DMS79 treated with DMSO at 0.1 percent for 48 hours (cell line): ENCODE measurements at places on chromosomes 3 and 15.

- no peak for DNase-seq
Measured at GRCh38 chr15:68313501-68314410, 36.2 kb downstream of the FEM1B start.

- DNase-seq, result no peak
Measured at GRCh38 chr3:127987309-127987995, 64.8 kb upstream of the SEC61A1 start.

- no peak for DNase-seq
Measured at GRCh38 chr3:102235679-102236078, 199.1 kb upstream of the ZPLD1 start.

DNA sequence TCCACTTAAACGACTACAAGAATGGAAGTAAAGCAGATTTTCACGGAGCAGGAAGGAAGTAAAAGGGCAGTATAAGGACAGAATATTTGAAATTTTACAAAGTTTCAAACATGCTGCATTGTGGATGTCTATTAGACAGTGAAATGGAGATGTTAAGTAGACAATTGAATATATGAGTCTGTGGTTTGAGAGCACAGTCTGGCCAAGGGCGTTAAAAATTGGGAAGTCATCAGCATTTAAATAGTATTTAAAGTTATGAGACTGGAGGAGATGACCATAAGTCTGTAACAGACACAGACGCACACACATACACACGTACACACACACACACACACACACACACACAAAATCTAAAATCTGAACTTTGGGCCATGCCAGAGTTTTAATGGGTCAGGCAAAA, 935.9 kb downstream of the EPHA3 start:
- DNase-seq, result no peak

GRCh38 chr3:152328841-152329240, 60.1 kb downstream of the MBNL1 start:
- DNase-seq, result no peak

DNA sequence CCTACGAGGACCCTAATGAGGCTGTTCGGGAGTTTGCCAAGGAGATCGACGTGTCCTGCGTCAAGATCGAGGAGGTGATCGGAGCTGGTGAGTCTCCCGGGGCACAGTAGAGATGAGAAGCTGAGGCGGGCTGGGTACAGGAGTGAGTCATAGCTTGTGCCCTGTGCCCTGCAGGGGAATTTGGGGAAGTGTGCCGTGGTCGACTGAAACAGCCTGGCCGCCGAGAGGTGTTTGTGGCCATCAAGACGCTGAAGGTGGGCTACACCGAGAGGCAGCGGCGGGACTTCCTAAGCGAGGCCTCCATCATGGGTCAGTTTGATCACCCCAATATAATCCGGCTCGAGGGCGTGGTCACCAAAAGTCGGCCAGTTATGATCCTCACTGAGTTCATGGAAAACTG, 17.9 kb downstream of the EPHB3 start:
- no peak for DNase-seq

GRCh38 chr15:69232144-69232543, 66.6 kb upstream of the PAQR5 start:
- no peak for DNase-seq

- no peak for DNase-seq
Measured at GRCh38 chr3:98772022-98772421, 8.9 kb downstream of the ST3GAL6 start.

DNA sequence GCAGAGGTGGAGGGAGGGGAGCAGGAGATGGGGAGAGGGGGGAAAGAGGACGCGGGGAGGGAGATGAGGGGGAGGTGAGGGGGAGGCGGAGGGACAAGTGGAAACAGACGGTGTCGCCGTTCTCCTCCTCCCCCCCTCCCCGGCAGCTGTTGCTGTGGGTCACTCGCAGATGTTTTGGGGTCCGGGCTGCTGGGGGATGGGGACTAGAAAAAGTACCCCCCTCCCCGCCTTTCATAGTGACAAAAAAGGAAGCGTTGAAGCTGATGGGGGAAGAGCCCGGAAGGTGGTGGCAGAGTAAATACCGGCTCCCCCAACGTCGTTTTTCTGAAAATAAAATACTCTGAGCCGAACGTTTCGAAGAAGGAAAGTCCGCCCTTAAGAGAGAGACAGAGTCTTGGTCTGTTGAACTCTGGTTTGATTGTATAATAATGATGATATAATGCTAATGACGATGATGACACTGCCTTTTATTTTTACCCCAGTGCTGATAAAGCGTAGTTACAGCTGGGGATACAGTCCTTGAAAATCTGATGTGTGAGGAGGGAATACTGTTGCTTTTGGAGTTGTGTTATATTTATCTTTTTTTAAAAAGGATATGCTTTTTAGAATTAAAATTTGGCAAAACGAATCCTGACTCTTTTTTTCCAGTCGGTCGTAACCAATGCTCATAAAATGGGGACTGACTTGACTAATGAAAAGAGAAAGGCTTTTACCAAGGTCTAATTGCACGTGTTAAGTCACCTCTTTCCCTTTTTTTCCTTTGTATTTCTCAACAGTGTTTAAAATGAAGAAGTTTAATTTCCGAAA, 993 bp downstream of the STXBP5L start:
- DNase-seq, result peak; percentile 48

DNA sequence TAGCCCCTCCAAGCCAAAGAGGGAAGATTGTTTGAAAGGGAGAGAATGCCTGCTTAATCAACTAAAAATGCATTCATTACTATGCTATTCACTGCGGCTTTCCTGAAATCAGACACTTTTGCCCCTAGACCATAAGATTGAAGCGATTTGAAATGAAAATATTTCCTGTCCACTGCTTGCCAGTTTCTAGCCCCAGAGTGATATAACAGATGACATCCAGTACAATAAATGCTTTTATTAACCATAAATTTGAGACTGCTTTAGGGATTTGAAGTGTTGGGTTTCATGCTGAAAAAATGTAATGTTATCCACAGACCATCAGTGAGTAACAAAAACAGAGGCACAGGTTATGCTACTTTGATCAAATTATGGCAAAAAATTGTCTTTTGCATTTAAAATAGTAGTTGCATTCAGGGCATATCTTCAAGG, 14.1 kb downstream of the IL17RD start:
- DNase-seq, result no peak

- DNase-seq, result no peak
Measured at GRCh38 chr3:78977073-78977472, 790.7 kb downstream of the ROBO1 start.

GRCh38 chr3:139597947-139598346, 58.4 kb upstream of the RBP1 start:
- no peak for DNase-seq

DNA sequence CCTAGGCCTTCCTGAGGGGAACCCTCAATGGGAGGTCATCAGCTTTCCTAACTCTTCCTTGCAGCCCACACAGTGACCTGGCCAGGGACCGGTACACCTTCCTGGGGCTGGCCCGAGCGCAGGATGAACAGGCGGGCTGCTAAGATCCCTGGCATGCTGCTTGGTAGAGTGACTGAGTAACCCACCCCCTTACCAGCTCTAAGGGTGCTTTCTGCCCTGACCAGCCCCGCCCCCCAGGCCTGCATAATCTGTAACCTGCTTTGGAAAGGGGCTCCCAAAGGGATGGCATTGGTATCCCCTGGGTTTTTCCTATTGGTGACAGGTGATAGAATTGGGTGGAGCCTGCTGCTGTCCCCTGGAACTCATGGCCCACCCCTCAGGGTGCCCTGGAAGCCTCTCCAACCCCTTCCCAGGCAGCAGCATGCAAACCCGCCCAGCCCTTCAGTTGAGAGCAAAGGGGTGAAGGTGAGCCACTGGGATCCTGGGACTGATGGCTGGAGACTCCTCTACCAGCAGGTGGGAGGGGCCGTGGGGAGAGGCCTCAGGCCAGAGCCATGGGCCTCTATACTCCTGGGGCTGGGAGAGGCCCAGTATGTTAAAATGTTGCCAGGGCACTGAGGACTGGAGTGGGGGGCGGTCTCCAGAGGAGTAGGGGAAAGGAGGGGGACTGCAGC, 11.1 kb upstream of the KIF7 start:
- no peak for DNase-seq

- DNase-seq, result no peak
Measured at GRCh38 chr3:172919297-172919683, 168.8 kb downstream of the ECT2 start.

- DNase-seq, result no peak
Measured at GRCh38 chr15:41024885-41025284, 71.6 kb downstream of the CHAC1 start.

DNA sequence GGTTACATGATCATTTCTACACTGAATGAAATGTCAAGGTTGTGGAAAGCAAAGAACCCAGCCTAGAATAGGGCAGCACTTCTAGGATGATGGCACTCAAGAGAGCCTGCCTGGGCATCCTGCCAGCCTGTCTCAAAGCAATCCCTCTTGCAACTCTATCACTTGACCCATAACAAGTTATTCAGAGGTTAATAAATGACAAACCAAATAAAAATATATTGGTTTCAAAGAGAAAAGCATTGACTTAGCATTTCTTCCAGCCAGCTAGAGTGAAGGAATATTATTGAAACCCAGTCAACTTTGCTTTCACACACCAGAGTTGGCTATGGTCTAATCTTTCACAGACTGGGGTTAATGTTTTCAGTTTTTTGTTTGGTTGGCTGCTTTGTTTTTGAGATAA, 214.6 kb upstream of the UBE2E2 start:
- DNase-seq, result no peak

- no peak for DNase-seq
Measured at GRCh38 chr15:91884606-91885005, 31.1 kb downstream of the SLCO3A1 start.

DNA sequence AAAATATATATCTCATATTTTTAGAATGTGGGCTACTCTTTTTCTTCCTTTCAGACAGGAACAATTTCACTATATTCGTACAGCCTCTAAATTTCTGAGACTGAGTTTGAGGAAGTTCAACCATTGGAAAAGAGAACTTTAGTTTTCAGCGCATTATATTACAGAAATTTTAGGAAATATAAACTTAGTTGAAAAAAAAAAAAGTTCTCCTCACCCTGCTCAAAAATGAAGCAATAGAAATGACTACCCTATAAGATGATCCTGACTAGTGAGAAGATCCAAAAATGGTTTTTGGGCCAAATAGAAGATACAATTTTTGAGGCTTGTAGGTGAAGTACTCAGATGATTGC, 139.6 kb downstream of the MCTP2 start:
- DNase-seq, result no peak

DNA sequence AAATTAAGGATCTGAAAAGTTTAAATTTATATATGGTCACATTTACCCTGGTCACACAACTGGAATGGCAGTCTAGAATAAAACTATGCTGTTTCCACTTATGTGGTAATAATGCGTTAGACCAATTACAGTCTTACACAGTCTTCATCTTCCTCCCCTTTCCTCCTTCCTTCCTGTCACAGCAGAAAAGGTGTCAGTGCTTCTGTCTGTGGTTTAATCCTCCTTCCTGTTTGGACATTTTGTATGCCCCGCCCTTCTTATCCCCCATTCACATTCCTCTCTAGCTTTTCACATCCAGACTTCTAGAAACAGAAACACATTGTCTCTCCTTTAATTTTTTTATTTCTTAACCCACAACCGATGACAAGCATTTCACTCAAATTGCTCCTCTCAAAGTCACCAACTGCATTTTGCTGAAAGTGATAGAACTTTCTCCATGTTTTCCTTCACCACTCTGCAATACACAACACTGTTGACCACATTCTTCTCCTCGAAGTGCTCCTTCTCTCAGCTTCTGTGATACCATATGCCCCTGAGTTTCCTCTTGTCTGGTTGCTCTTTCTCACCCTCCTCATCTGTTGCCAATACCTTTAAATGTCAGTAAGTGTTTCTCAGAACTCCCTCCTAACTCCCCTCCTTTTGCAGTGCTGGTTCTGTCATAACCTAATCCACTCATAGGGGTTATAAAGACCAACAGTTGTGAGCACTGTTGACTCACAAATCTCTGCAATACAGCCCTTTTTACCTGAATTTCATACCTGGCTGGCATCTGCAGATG, 271.6 kb downstream of the UBE2E2 start:
- DNase-seq, result no peak
